ENCODE measurements at places on chromosomes 6 and 20.

DNA sequence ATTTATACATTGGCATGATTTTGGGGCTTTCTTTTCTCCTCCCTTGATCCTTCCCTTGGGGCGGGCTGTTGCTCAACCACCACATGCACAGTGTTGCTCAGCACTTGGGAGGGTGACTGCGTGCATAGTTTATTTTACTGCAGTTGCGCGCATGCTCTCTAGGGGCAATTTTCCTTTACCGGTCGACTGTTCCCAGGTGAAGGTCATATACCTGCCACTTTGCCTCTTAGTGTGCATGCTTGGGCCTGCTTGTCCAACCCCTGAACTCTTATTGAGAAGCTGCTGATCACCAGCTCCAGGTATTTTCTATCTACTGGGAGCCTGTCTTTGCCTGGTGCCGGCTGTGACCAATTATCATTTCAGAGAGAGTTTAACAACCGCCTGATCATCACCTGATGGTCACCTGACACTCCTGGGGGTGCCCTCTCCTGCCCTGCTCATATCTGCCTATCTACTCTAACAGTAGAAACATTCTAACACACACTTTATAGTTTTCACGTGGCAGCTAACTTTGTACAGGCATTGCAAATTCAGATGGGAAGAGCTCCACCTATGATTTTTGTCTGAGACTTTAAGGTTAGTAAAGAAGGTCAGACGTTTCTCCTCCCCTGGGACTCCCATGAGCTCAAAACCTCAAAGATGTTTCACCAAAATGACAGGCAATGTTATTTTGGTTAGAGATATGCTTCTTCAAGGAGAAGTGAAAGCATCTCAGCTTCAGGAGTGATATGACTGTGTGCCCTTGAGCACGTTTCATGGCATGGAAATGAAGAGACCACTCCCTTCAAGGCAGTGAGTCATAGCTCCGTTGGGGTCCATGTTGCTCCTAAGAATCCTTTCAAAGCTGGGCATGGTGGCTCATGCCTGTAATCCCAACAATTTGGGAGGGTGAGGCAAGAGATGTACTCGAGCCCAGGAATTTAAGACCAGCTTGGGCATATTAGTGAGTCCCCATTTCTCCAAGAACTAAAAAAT, 227.5 kb upstream of the MYLIP start:
- DNase-seq, result no peak

DNA sequence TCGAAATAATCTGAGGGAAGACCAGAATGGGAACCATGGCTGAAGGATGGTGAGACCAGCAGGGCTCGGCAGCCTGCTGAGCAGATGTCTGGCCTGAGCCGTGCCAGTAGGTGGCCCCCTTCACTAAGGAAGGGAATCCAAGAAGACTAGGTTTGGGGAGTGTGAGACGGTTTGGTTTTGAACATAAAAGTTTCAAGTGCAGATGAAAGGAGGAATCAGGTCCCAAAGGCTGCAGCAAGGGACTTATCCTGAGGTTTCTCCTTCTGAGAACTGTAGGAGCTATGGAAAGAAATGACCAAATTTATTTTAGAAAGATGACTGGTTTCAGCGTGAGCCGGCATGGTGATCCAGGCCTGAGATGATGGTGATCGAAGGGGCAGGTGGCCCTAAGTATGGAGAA, 4.6 kb upstream of the OSER1 start:
- peak; percentile 80 for DNase-seq

- DNase-seq, result no peak
These were observed 7.0 kb upstream of the DSTN start for GRCh38 chr20:17562804-17563305.

DNA sequence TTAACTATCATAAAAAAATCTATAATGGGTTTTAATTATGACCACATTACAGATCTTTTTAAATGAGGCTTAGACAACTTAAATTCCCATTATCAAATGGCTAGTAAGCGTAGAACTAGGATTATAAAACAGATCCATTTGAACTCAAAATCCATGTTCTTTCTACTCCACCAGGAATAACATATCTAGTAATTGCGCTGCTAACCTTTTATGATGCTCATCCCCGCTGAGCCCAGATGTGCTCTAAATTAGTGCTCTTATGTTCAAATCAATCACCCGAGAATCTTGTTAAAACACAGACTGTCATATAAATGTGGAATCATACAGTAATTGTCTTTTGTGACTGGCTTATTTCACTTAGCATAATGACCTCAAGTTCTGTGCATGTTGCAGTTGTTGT, 903.1 kb downstream of the PHF3 start:
- no peak for DNase-seq

- DNase-seq, result peak; percentile 78
These were observed 34.3 kb upstream of the ZBP1 start for GRCh38 chr20:57654363-57654997.

DNA sequence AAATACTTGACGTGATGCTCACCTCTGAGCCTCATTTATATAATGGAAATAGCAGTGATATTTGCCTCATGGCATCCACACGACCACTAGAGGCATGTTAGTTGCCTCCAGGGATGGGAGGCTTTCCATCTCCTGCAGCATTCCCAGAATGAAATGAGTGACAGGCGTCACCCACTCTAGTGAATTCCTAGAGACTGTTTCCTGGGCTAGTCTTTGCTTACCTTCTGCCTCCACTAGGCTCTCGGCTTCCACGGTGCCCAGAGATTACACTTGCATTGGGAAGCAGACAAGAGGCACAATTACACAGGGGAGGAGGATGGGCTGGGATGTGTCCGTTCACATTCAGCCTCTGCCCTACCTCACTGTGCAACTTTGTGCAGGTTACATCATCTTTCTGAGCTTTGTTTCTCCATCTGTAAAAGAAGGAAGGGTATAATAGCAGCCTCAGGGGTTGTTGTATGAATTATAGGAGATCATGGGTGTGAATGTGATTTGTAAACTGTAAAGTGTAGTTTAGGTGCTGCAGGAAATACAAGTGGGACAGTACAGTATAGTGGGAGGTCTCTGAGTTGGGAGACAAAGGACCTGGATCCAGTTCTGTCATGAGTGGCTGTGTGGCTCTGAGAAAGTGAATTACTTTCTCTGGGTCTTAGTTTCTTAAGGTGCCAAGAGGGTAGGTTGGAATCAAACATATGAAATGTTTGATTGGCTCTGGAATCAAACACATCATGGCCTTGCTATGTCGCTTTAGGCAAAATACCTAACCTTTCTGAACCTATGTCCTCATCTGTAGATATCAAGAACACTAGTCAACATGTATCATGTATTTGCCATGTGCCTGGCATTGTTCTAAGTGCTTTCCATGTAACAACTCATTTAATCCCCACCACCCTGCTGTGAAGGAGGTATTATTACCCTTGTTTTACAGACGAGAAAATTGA, 3.6 kb upstream of the VSTM2L start:
- no peak for DNase-seq

DNA sequence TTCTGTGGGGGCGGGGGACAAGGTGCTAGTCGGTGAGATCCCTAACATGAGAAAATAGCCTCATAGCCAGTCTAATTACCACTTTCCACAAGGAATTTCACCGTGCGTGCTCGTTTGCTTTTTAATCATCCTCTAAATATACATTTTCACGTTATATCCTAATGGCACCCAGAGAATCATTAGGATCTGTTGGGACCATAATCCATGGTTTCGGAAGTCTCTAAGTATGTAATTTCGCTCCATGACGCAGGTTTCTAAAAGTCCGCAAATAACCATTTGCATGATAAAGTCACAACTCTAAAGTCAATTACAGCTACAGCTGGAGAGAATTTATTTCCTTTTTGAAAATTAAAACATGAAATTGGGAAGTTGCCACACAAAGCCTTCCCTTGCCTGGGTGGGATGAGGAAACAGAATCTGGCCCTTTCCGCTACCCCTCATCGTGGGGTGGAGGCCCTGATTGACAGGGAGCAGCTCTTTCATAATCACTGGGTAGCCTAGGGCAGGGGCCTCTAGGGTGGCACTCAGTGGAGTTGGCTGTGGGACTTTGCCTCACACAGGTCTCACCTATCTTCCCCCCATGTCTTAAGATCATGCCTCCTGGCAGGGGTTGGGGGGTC, 81.9 kb downstream of the LRFN2 start:
- DNase-seq, result no peak

DNA sequence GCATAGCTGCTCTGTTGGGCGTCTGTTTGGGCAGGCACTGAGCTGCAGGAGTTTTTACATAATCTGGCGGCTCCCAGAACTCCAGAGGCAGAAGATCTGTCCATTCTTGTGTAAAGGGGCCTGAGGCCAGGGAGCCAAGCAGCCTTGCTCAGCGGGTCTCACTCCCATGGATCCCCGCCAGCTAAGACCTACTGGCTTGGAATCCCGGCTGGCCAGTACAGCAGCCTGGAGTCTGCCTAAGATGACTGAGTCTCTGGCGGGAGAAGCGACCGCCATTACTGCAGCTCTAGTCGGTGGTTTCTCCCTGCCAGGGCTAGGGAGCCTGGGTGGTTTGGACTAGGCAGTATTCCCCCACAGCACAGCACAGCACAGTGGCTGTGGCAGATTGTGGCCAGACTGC, 268.4 kb upstream of the SYNCRIP start:
- no peak for DNase-seq
